ENCODE measurements at places on chromosomes 11 and 22.

- no peak for DNase-seq
These were observed 4.6 kb downstream of the ASCC2 start for GRCh38 chr22:29833392-29833965.

DNA sequence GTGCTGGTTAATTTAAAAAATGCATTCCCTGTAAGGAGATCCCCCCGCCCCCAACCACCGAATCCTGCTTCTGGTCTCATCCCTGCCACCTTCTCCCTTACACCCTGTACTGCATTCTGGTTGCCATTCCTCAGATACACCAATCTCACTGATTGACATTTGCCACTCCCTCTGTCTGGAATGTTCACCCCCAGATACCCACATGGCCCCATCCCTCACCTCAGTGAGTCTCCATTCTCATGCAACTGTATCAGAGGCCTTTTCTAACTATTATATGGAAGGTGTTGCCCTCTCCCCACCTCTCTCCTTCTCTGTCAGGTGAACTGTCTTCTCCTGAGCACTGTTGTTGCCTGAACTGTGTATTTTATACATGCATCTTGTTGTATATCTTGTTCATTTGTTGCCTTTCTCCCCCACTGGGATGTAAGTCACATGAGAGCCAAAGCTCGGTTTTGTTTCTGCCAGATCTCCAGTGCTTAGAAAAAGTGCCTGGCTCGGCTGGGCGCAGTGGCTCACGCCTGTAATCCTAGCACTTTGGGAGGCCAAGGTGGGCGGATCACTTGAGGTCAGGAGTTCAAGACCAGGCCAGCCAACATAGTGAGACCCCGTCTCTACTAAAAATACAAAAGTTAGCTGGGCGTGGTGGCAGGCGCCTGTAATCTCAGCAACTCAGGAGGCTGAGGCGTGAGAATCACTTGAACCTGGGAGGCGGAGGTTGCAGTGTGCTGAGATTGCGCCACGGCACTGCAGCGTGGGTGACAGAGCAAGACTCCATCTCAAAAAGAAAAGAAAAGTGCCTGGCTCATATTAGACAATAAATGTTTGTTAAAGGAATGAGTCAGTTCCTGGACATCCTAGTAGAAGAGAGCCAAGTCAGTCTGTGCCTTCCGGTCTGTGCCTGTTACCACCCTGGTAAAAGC, 61.0 kb downstream of the TNRC6B start:
- no peak for DNase-seq

DNA sequence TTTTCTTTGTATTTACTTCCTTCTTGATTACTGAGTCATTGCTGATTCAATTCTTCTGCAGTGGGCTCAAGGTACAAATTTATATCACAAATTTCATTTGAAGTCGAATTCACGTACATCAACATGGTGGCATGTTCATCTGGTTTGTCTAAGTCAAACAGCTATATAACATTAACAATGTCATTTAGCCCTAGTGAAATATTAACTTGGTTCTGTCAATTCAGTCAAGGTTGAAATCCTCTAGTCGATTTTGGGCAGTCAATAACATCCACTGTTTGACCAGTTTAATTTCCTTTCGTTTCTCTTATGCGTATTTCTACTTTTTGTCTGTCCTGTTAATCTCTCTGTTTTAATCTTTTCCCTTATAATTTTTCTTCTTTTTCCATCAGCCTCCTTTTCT, 4.1 kb upstream of the ATXN10 start:
- DNase-seq, result no peak

DNA sequence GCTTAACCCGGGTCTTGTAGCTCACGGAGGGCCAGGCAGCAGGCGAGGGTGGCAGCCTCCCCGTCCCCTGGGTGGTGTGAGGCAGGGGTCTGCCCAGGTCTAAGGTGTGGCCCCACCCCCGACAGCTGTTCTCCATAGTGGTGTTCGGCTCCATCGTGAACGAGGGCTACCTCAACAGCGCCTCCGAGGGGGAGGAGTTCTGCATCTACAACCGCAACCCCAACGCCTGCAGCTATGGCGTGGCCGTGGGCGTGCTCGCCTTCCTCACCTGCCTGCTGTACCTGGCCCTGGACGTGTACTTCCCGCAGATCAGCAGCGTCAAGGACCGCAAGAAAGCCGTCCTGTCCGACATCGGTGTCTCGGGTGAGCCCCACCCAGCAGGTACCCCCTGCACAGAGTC, 24.4 kb downstream of the SYNGR1 start:
- no peak for DNase-seq

DNA sequence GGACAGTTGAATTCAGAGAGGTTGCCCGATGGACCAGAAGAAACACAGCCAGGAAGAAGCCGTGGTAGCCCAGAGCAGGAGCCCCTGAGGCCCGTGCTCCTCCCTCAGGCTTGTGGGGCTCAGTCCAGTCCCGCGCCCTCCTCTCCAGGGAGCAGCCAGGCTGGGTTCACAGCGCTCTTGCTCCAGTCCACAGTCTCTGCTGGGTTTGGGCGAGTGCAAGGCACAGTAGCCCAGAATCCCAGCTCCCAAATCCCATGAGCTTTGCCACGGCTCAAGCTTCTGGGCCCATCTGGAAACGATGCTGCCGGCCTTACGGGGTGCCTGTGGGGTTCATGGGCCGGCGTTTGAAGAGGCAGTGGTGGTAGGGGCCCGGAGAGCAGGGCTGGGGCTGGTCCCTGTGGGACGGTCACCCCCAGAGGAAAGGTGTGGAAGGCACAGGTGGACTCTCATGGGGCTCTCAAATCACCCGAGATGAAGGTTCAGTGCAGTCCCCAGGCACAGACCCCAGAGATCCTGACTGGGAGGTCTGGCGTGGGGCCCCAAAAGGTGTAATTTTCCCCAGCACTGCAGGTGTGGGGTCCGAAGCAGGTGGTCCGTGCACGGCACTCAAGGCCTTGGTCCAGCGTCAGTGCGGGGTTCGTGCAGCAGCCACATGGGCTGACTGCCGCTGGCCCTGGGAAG, 30.6 kb upstream of the ATXN10 start:
- no peak for DNase-seq

- DNase-seq, result no peak
These were observed 3.7 kb upstream of the ELFN2 start for GRCh38 chr22:37430941-37431340.

DNA sequence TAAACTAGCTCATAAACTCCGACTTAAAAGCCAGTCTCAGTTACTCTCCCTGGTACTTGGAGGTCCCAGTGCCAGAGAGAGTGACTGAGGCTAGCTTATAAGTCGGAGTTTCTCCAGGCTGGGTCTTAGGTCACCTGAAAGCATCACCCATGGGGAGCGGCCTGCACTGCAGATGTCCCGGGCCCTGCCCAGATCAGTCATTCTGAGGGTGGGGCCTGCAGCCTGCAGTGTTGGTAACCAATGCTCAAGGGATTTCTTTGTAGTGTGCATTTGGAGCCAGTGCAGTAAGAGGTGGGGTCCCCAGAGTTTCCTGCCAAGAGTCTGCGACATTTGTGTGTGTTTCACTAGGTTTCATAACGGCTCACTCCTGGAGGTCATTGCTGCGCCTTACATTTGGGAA, 14.8 kb downstream of the TAB1 start:
- DNase-seq, result no peak

GRCh38 chr11:103903621-103904323, 132.7 kb upstream of the DDI1 start:
- DNase-seq, result no peak

DNA sequence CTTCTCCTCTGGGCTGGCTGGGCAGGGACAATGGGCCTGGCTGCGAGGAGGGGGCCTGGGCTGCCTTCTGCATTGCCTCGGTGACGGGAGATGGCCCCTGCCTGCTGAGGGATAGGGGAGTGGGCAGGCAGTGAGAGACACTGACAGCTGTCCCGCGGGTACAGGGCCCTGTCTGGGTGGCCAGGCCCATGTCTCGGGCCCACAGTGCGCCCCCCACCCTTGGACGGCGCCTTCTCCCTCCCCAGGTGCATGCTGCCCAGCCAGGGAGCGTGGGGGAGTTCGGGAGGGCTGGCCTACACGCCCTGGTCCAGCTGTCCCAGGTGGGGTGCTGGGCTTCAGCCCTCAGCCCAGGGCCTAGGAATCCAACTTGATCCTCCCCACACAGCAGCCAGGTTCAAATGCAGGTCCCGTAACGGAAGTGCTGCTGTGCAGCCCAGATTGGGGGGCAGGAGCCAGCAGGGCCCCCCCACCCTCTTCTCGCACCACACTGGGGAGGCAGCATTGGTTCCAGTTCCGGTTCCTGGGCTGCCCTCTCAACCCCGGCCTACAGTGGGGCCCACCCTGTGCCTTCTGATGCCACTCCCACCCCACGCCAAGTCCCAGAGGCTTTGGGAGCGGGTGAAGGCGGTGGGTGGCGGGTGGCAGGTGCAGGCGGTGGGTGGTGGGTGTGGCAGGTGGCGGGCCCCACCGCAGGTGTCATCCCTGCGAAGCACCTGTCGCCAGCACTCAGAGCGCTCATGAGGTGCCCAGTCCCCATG, 7.3 kb upstream of the TSSC4 start:
- DNase-seq, result no peak

DNA sequence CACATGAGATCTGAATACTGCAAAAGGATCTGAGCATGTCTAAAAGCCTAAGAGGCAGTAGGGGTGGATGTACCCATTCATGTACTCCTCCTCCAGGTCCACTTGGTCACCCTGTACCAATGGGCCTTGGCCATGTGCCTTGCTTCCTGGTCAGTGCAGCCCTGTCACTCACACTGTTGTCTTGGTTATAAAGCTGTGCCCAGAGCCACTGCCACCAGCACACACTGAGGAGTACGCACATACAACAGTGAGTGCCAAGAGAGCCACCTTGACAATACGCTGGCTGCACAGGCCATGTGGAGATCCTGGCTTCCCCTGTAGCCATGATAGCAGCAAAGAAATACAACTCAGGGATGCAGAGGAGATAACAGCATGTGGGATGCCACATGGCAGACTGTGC, 96.4 kb upstream of the LDLRAD3 start:
- no peak for DNase-seq

- DNase-seq, result no peak
These were observed 335.8 kb upstream of the DDI1 start for GRCh38 chr11:103700622-103701021.

DNA sequence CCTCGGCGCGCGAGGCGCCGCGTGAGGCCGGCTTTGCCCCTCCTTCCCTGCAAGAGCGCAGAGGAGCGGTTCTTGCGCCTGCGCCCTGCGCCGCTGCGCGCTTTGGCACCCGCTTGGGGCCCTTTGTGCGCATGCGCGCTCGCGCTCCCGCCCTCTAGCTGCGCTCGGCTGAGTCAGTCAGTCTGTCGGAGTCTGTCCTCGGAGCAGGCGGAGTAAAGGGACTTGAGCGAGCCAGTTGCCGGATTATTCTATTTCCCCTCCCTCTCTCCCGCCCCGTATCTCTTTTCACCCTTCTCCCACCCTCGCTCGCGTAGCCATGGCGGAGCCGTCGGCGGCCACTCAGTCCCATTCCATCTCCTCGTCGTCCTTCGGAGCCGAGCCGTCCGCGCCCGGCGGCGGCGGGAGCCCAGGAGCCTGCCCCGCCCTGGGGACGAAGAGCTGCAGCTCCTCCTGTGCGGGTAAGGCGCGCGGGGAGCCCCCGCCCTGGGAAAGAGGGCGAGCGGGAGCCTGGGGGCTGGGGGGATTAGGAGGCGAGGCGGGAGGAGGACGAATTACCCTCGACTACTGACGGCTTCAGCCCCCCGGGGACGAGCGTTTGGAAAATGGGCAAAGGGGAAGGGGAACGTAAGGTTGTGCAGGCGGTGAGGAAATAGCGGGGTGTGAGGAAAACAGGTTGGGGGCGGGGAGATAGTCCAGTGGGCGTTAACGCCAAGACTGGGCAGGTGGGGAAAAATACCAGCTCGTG, at the start of gene RTN3:
Gene RTN3 (plus strand): TSS at position 180 of the 745 bp plus-strand sequence. CDS start 137 bp downstream, at position 317.
- peak; percentile 98 for DNase-seq

DNA sequence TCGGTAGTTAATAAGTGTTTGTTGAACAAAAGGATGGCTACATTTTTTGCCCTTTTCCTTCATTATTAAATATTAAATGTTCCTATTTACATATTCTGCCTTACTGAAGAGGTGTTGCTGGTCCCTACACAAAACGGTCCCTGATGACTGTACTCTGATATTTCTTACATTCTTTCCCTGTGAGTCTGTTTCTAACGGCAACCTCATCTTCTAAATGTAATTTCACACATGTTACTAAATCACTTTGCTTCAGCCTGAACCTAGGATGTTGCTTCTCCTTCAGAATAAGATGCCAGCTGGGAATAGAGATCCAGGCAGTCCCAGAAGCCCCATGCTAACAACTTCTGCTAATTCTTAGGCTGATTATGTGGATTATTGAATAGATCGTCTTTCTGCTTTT, 50.3 kb downstream of the SPON1 start:
- no peak for DNase-seq

DNA sequence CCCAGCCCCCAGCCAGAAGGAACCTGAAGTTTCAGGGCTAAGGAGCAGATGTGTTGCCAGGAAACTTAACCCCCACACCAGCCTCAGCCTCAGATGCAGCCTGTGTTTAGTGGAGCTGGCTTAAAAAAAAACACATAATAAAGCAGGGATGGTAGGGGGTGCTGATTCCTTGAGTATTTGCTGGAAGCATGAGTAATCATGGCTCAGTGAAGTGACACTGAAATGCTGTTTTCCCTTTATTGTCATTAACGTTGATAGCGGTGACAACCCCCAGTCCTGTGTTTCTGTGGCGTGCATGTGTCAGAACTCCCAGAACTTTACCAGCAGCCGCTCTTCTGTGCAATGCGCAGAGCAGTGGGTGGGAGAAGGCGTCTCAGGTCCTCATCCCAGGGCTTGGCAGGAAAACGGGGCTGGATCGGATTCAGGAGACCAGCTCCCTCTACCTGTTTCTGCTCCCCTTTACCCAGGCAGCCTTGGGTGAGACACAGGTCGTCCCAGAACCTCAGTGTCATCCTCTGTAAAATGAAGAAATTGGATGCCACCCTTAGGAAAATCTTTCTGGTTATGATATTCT, 1282.1 kb downstream of the TBC1D22A start:
- no peak for DNase-seq

- no peak for DNase-seq
These were observed 45.8 kb downstream of the PRR5L start for GRCh38 chr11:36341915-36342314.

DNA sequence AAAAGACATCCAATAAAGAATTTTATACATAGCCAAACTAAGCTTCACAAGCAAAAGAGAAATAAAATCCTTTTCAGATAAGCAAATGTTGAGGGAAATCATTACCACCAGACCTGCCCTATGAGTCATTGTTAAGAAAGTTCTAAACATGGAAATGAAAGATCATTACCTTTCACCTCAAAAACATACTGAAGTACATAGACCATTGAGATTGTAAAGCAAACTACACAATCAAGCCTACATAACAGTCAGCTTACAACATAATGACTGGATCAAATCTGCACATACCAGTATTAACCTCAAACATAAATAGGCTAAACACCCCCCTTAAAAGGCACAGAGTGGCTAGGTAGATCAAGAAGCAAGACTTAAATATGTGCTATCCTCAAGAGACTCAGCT, 501.0 kb upstream of the LUZP2 start:
- DNase-seq, result no peak

DNA sequence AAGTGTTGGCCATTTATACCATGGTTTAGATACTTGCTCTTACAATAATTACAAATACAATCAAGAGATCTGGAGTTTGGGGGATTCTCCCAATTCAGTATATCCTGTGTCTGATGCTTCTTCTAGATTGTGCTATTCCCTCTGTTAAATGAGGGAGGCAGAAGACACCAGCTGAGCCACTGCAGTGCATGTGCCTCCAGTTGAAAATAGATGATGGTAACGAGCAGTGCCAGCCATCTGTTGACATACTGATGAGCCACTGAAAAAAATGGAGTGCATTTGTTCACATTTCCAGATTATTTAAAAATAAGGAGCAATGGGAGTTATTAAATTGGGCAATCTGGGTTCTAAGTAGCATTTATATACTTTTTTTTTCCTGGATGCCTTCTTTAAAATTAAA, 1428.0 kb upstream of the TENM4 start:
- no peak for DNase-seq

GRCh38 chr11:33899400-33900037, 7.6 kb upstream of the LMO2 start:
- DNase-seq, result no peak

- DNase-seq, result no peak
These were observed 86.3 kb upstream of the LRRC55 start for GRCh38 chr11:57095417-57095816.
